ENCODE measurements at places on chromosomes 7 and 10. TPM values are rescaled to one million over a fixed set of nuclear protein-coding genes. Genes with fewer than 3 reads are reported as not detected.

PNLIP gene
- not detected for total RNA-seq

GPRIN2 gene
- total RNA-seq: not detected

LYZL1 gene
- not detected for total RNA-seq

GPC2 gene
- 0.43 TPM for total RNA-seq

MBL2 gene
- total RNA-seq: not detected

PNLIPRP2 gene
- total RNA-seq: not detected

ASB4 gene
- total RNA-seq: not detected

BTBD16 gene
- total RNA-seq: not detected

SOSTDC1 gene
- not detected for total RNA-seq

WEE2 gene
- total RNA-seq: 0.32 TPM

MNX1 gene
- not detected for total RNA-seq

MOGAT3 gene
- not detected for total RNA-seq

GFRA1 gene
- total RNA-seq: 9.3 TPM

ADRA2A gene
- 0.32 TPM for total RNA-seq

SLC18A3 gene
- total RNA-seq: under 0.01 TPM

AKR1C1 gene
- total RNA-seq: 6.0 TPM

TECTB gene
- not detected for total RNA-seq

MAP3K8 gene
- 31.1 TPM for total RNA-seq

GOLGA7B gene
- total RNA-seq: not detected

C10orf105 gene
- not detected for total RNA-seq

NXPH1 gene
- total RNA-seq: not detected

ATRNL1 gene
- 8.4 TPM for total RNA-seq

IMMP2L gene
- 7.1 TPM for total RNA-seq

MMRN2 gene
- 2.3 TPM for total RNA-seq

TAX1BP1 gene
- 70.9 TPM for total RNA-seq

TAC1 gene
- not detected for total RNA-seq

PCDH15 gene
- total RNA-seq: not detected

TLX1 gene
- total RNA-seq: not detected

EIF5AL1 gene
- 0.86 TPM for total RNA-seq

ZNF853 gene
- 0.32 TPM for total RNA-seq

TEX36 gene
- not detected for total RNA-seq

KLLN gene
- total RNA-seq: 0.86 TPM

CNPY1 gene
- not detected for total RNA-seq

CEP41 gene
- total RNA-seq: 9.7 TPM

KIN gene
- total RNA-seq: 9.5 TPM

PDE1C gene
- total RNA-seq: 4.7 TPM

VIPR2 gene
- not detected for total RNA-seq

PRKG1 gene
- total RNA-seq: 19.0 TPM

CALY gene
- not detected for total RNA-seq

PURB gene
- 24.5 TPM for total RNA-seq

SH2D4B gene
- total RNA-seq: not detected

LDB3 gene
- under 0.01 TPM for total RNA-seq

ZNF727 gene
- not detected for total RNA-seq

RNF32 gene
- 0.43 TPM for total RNA-seq

PDE6C gene
- total RNA-seq: not detected

TFPI2 gene
- 140 TPM for total RNA-seq

ADRB1 gene
- not detected for total RNA-seq

VAX1 gene
- total RNA-seq: not detected

ANKRD16 gene
- total RNA-seq: 9.3 TPM

LDB1 gene
- total RNA-seq: 53.8 TPM

EPHB6 gene
- 0.43 TPM for total RNA-seq

TMEM270 gene
- total RNA-seq: not detected

ANKRD61 gene
- total RNA-seq: not detected

All from fibroblast of villous mesenchyme (primary cell).